ENCODE measurements at places on chromosomes 1 and 21.

- no peak for DNase-seq
Measured at GRCh38 chr1:205266611-205267305, 39.0 kb downstream of the TMCC2 start.

DNA sequence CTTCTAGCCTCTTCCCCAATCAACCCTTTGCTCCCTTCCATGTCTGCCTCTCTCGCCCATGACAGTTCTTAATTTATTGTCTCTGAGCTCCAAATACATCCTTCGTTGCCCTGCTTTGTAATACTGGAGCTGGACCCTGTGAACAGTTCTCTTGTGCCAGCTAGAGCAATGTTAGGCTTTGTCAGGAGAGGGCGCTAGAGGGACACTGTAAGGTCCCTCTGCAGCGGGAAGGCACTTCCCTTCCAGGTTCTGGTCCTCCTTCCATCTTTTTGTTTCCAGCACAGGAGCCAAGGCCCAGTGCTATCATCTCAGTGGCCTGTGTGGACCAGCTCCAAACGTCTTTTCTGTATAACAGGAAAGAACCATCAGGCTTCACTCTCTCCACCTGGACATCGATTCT is 95.9 kb downstream of the PTPRU start:
- no peak for DNase-seq

GRCh38 chr1:3481836-3482375 is 27.4 kb downstream of the ARHGEF16 start:
- no peak for DNase-seq

DNA sequence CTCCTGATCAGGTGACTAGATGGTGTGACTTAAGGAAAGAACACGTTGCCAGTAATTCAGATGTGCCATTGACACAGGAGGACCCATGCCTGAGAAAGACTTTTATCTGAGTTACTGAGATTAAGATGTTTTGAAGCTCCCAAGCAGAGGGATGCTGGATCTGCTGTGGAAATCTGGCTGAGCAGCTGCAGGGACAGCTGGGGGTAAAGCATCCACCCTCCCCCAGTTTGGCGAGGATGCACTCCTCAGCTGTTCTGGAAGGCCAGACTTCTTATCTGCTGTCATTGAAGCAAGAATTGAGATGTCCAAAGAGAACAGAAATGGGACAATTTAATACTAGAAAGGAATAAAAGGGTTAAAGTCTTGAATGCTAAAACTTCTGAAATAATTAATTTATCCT is 25.7 kb downstream of the TTC3 start:
- DNase-seq, result no peak
